EH (cell line): ENCODE measurements at places on chromosomes 16 and 17.

GRCh38 chr17:82054351-82055022 is 2.8 kb downstream of the GPS1 start:
- no peak for DNase-seq

DNA sequence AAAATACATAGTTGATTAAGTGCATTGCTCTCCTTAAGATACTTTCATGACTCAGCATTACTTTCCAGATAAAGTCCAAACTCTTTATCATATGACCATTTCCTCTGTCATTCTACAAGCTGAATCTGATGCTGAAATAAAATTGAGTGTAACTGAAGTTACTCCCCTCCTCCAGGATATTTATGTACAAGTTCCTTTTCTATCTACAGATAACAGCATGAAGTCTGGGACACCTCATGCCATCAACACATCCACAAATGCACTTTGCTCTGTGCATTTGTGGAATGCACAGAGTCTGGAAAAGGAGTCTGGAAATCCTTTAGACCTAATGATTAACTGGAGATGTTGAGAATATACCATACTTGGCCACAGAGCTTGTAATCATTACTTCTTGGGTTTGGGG is 60.5 kb downstream of the ACSM2B start:
- DNase-seq, result no peak

DNA sequence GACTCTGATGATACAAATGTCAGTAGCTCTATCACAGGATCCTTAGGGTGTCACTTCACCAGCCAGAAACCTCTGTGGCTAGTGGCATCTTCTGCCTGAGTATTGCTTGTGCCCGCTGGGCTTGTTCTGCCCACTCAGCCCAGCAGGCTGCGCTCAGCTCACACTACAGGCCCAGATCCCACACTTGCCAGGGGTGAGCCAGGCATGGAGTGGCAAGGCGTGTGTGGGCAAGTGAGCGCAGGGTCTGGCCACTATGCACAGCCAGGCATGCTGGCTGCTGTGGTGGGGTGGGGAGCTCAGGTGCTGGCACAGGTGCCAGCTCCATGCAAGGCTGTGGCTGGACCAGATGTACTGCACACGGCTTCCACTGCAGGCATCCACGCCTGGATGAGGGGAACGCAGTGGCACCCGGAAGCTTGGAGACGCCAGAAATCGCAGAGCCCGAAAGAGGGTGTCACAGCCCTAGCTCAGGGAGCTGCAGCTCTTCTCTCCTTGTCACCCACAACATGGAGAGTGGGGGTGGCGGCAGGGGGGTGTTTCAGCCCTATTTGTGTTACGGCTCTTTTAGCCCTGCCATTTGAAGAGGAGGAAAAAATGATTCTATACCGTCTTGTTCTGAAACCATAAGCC is 10.2 kb downstream of the CFAP97D1 start:
- no peak for DNase-seq

DNA sequence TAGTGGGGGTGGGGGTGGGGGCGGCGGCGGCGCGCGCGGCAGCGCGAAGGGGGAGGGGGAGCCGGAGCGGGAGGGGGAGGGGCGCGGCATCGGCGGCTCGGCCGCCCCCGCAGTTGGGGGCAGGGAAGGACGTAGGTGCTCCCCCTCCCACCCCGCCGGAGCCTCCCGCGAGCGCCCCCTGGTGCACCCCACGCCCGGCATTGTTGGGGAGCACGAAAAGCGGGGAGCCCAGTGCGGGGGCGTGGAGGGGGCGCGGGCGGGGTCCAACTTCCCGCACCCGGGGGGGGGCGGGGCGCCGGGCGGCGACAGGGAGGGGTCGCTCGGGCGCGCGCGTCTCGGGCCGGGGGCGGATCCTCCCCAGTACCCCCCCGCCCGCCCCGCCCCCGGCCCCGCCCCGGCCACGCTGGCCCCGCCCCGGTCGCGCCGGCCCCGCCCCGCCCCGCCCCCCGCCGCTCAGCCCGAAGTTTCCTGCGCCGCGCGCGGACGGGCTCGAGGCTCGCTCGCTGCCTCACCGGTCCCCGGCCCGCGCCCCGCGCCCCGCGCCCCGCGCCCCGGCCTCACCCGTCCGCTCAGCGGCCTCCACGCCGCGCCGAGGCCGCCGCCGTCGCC is at the start of gene CACNA1H:
Gene CACNA1H, plus strand, starts transcription at position 456 of the 609 bp plus-strand sequence. CDS start 632 bp downstream, outside the sequence.
- DNase-seq, result no peak

GRCh38 chr17:14926526-14927122 is 338.5 kb downstream of the PMP22 start:
- peak; percentile 78 for DNase-seq

GRCh38 chr17:48351911-48352332 is 78.1 kb downstream of the SKAP1 start:
- peak; percentile 44 for DNase-seq

DNA sequence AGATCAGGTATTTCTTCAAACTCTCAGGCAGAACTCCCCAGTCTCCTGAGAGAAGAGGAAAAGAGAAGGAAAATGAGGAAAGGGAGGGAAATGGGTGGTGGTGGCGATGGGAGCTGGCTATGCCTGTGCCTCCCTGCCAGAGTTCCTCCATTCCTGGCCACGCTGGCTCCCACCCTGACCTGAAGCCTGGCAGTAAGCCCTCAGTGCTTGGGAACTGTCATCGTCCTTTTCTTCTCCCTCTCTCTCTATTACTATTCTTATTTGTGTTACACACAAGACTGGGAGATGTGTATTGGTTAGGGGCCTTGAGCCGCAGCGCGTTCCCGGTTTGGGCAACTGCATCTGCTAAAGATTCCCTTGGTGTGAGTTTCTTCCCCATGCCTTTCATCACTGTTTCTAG is 44.6 kb downstream of the GOSR1 start:
- no peak for DNase-seq

- peak; percentile 35 for DNase-seq
These were observed 1.7 kb downstream of the NFATC3 start for GRCh38 chr16:68086860-68087268.

DNA sequence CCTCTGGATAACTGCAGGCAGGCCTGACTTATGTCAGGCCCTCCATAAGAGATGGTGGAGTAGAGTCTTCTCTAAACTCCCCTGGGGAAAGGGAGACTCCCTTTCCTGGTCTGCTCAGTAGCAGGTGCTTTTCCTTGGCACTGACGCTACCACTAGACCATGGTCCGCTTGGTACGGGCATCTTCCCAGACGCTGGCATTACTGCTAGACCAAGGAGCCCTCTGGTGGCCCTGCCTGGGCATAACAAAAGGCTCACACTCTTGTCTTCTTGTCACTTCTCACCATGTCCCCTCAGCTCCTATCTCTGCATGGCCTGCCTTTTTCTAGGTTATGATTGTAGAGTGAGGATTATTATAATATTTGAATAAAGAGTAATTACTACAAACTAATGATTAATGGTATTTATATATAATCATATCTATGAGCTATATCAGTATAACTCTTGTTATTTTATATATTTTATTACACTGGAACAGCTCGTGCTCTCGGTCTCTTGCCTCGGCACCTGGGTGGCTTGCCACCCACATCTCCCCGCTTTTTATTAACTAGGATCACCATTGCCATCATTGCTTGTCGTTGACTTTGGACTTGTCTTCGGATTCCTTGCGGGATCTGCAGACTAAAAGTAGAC is 59.8 kb upstream of the ARL4D start:
- peak; percentile 74 for DNase-seq

- DNase-seq, result peak; percentile 11
These were observed 86.7 kb downstream of the RMI2 start for GRCh38 chr16:11431915-11432465.

DNA sequence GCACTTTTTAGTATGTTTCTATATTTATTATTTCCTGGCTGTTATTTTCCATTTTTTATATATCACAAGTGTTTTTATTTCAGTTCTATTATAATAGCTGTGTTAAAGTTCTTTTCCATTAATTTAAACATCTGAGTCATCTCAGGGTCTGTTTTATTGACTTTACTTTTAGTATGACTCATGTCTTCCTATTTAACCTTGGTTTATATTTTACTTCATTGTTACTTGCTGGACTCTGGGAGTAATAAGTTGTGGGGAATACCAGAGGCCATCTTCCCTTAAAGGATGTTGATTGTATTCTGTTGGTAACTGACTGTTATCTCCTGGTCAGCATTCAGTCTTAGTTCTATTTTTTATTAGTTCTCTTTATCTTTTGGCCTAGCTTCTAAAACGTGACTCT is 1508.2 kb downstream of the CDH11 start:
- DNase-seq, result no peak

DNA sequence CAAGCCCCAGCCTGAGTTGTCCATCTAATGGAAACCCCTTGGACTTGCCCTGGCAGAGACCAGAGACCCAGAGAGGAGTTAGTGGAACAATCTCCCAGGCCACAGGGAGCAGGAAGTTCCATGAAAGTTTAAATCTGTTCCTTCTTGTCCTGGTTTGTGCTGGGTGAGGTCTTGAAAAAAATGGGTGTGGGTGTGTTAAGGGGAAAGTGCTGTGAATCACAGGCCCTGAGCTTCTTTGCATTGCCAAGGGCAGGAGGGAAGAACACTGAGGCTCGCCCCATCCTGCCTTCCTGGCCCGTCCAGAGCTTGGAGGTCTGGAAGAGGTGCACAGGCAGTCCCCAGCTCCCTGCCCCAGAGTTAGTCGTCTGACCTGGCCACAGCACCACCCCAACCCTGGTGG is 2.3 kb downstream of the ADORA2B start:
- DNase-seq, result peak; percentile 60

DNA sequence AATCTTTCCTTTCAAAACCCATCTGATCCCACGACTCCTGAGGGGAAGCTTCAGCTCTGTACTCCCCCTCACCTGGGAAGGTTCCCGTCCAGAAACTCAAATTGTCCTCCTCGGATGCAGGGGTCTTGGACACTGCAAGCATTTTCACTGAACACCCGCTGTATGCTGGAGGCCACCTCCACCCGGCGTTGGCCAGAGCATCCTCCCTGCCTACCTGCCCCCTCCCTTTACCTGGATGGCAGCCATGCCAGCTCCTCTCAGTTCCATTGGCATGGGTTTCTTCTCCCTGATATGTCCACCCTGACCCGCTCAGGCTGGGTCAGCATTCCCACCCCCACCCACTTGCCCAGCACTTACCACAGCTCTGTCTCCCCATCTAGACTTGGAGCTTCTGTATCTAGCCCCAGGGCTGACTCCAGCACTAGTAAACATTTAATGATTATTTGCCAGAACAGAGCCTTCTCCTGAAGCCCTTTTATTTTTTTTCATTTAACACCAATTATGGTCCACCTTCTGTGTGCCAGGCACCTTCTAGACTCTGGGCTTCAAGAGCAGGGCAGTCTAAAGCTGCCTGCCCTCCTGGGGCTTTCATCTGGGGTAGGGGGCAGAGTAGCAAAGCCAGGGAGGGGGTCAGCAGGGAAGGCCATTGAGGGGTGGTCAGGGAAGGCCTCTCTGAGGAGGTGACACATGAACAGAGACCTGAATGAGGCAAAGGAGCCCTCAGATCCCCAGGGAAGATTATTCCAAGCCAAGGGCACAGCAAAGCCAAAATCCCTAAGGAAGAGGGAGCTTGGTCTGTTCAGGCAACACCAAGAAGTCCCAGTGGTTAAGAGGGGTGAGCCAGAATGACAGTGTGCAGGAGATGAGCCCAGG is 8.9 kb upstream of the KRT19 start:
- DNase-seq, result no peak

DNA sequence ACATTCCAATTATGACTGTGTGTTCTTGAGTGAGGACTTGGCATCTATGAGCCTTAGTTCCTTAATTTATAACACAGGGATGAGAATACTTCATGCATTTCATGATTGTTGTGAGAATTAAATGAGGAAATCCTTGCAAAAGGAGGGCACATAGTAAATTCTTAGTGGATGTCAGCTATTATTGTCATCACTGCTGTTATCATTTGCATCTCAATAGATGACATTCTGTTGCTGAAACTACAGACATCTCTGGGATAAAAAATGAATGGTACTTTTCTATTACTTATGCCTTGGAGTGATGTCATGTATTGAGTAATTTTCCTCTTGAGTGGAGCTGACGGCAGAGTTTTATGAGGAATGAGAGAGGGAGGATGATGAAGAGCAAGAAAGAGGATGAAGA is 184.4 kb upstream of the CDH11 start:
- DNase-seq, result peak; percentile 64

- DNase-seq, result no peak
These were observed 16.8 kb downstream of the SDR42E1 start for GRCh38 chr16:81994485-81994884.

GRCh38 chr17:1227365-1227764 is 42.9 kb upstream of the BHLHA9 start:
- DNase-seq, result no peak

- no peak for DNase-seq
These were observed 166.0 kb upstream of the GSE1 start for GRCh38 chr16:85446951-85447692.

DNA sequence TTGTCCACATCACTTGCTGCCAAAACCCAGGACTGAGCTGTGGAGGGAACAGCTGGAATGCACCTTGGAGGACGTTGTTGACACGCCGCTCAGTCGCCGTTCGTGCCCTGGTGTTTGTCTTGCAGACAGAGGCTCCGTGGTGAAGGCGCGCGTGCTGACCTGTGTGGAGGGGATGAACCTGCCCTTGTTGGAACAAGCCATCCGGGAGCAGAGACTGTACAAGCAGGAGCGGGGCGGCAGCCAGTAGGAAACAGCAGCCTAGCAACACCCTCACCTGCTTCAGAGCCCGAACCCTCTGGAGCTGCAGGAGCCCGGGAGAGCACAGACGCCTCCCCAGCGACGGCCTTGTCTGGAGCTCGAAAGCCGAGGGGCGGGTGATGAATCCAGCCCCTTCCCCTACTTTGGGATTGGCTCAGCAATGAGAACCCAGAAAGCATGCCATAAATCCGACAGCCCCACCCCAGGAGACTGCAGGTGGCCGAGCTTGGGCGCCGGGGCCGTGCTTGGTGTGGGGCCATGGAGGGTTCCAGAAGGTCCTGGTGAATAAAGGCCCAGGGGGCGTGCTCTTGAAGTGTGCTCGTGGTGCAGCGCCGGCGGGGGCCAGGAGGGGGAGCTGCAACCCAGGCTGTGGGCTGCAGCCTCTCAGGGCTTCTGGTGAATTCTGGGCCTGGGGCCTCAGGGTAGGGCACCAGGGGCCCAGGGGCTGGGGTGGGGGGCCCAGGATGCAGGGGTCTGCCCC is 470 bp upstream of the CDK3 start:
- peak; percentile 44 for DNase-seq

- DNase-seq, result no peak
These were observed 587.9 kb downstream of the CDH13 start for GRCh38 chr16:83214671-83215070.

DNA sequence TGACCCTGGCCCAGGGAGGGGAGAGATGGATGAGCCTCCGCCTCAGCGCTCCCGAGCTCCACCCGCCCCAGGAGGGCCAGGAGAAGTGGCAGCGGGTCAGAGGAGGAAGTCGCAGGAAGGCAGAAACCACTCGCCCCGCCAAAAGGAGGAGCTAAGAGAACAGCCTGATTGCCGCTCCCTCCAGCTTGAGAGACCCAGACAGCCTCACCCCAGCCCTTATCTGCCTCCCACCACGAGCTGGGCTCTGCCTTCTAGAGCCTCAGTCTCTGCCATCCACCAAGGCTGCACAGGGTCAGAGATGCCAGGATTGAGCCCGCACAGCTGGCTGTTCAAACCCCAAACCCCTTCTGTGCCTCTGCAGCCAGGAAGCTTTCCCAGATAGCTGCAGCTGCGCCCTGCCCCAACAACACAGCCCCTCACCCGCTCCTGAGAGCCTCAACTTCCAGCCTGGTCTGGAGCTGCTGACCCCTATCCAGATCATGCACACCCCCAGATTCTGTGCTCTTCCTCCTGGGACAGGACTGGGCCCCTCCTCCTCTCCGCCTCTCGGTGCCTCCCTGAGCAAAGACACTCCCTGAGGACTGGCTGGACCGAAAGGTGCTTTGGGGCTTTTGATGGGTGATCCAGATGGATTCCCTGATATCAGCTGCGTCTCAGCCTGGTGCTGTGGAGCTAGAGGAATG is 1.0 kb upstream of the ATP2A3 start:
- DNase-seq, result peak; percentile 56
